ENCODE measurements at places on chromosomes 2 and 18.

- no peak for DNase-seq
Observed at GRCh38 chr2:207801259-207801658, 31.6 kb upstream of the FZD5 start.

- DNase-seq: no peak
Observed at GRCh38 chr2:143190431-143190830, 61.2 kb downstream of the ARHGAP15 start.

DNA sequence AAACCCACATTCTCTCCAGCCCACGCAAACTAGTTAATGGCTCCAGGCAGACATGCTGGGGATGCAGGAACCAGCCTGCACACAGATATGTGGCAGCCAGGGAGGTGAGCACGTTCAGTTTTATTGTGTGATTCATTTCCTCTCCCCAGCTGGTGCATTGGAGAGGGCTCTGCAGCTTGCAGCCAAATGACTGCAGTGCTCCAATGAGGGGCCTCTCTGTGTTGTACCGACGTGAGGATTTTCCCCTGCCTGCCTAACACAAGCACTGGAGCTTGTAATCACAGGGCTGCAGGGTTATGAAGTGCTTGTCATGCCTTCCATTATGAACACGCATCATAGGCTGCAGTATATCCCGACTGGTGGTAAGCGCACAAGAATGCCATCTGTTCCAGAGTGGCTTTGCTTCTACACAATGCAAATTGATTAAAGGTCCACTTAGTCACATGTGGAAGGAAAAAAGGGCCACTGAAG, 92.3 kb upstream of the THUMPD2 start:
- DNase-seq: no peak

- DNase-seq: no peak
Observed at GRCh38 chr2:176098366-176099158, 1.0 kb upstream of the HOXD12 start.

DNA sequence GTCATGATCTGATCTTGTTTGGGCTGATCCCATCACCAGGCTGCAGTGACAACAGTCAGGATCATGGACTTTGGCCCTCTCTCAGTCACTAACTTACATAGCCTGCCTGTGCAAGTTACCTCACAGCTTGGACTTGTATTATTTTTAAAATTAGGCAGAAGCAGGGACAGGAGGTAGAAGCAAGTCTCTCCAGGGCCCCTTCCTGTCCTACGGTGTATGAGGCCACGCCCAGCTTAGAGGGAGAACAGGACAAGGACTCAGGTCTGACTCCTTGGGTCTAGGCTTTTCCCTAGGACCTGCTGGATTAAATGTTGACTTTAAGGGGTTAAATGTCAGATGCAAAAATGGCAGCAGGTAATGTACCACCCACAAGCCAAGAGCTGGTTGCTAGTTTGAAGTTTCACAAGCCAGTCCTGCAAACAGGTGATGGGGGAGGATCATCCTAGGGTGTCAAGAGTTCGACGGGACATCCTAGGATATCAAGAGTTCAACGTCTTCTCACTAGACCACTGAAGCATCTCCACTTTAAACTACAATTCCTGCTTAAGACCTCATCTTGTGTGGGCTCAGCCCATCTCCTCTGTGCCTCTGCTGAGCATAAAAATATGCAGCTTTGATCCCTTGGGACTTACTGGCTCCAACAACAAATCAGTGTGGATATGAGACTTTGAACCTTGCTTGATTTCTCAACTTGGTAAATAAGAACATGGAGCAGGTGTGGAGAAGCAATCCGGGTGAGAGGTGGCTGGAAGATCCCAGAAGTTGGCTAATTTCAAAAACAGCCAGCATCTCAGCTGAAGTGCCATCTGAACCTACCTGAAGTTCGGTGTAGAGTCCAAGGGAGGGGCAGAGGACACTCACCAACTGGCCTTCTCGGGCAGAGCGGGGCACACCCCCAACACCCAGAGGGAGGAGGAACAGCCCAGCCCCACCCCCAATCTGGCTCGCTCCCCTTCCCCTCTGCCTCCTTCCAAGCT, 39.5 kb downstream of the SFXN5 start:
- no peak for DNase-seq

DNA sequence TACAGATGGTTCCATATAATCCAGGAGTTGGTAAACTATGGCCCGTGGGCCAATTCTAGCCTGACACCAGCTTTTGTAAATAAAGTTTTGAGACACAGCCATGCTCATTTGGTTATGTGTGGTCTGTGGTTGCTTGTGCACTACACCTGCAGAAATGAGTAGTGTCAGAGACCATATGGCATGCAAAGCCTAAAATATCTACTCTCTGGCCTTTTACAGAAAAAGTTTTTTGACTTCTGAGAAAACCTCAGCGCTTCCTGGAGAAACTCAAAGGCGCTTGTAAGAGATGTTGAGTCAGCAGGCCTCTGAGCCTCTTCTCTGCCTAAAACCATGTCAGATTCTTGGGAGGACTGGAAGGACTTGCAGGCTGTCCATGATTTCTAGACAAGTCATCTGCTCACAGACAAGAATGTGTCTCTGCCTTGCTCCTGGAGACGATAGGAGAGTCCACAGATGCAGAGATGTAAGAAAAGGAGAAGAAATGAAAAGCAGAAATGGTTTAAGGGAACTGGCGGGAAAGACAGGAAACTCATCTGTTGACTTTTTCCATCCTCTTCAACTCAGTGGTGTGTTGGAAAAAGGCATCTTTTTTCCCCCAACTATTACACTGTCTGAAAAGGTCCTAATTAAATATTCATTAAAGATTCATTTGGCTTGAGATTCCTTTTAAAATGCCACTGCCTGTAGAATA, 5.2 kb downstream of the TTC39C start:
- DNase-seq: no peak

DNA sequence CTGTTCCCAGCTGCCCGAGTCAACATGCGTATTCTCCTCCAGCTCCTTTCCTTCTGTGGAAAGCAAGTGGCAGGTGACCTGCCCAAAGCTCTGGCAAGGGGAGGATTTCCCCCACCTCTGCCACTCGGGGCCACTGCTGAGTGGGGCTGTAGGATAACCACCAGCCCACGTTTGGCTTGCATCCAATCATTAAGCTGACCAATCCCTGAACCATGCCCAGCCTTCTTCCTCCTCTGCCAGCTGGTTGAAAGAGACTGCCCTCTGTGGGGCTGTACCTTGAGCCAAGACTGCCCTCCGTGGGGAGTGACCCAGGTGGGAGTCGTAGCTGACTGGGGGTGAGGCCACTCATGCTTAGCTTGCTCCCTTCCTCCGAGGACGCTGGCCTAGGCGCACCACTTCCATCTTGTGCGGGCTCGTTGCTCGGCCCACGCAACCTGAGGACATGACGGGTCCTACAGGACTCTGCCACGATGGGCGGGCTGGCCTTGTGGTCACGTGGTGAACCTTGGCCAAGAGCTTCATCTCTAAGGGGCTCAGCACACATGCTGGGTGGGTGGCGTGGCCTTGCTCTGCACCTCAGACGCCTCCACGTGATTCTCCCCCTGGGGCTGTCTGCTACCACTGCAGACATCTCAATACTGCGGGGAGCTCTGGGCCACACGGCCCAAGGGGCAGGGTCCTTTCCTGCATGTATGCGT, 112.1 kb downstream of the NDUFA10 start:
- no peak for DNase-seq

- DNase-seq: no peak
Observed at GRCh38 chr18:8987241-8987640, 115.3 kb upstream of the NDUFV2 start.

- no peak for DNase-seq
Observed at GRCh38 chr18:58308463-58308862, 264.4 kb downstream of the NEDD4L start.

DNA sequence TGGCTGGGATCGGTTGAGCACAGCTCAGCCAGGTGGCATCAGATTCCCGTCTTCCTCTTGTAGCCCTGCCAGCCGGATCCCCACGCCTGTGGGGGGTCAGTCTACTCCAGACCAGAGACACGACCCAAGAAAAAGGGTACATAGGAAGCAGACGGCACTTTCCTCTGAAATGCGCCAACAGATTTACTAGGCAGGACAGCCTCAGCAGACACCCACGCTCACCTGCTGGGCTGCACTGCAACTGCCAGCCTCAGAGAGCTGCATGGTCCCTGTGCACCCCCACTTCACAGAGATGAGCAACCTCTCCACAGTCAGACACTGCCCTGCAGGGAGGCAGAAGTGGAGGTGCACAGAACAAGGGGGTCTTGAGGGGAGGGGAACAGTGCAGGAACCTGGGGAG, 75.7 kb upstream of the OTOS start:
- DNase-seq: no peak

GRCh38 chr2:71767663-71768062, 314.3 kb downstream of the DYSF start:
- DNase-seq: no peak

- no peak for DNase-seq
Observed at GRCh38 chr2:207286106-207286505, 120.4 kb upstream of the KLF7 start.

GRCh38 chr2:195445639-195446038, 211.4 kb upstream of the SLC39A10 start:
- DNase-seq: no peak

DNA sequence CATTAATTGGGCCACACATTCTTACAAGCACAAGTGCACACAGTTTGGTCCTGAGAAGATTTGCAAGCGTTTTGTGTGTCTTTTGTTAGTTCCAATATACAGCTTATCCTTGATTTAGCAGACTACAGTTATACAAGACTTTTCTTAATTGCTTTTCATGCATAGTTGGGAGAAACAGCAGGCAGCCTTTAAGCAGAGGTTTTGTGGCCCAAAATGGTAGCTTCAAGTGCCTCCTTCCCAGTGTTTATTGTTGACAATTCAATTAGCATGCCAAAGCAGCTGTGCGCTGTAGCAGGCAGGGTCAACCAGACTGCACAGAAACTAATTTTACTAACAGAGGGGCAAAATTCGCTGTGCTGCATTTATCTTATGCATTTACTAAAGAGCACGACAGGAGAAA, 47.5 kb downstream of the FRZB start:
- no peak for DNase-seq
